NCI-H2107 (cell line): ENCODE measurements at places on chromosomes 13 and 19.

DNA sequence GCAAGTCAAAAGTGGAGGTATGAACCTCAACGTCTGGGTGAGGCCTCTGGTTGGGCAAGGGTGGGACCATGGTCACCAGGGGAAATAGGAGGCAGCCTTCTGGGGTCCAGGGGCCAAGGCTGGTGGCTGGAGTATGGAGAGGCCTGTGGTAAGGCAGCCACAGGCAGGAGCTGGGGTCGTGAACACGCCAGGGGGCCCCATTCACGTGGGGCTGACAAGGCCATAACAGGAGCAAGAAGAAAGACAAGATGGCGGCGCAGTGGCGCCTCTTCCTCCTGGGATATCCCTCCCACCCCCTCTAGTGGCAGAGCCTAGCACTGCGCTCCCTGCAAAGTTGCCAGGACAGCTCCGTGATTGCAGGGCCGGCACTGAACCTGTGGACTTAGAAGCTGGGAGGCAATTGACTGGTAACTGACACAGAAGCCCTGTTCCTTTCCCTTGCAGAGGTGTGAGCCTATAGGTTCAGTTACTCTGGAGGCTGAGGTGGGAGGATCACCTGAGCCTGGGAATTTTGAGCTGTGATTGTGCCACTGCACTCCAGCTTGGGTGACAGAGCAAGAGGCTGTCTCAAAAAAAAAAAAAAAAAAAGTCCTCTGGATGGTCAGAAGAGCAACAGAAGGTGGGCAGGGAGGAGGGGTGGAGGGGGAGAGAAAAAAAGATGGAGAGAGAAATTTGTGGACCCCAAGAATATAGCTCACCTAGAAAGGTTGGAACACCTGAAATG lies 19.7 kb upstream of the EDDM13 start:
- peak; percentile 51 for DNase-seq

GRCh38 chr13:30745906-30746686 lies 10.8 kb downstream of the ALOX5AP start:
- no peak for DNase-seq

DNA sequence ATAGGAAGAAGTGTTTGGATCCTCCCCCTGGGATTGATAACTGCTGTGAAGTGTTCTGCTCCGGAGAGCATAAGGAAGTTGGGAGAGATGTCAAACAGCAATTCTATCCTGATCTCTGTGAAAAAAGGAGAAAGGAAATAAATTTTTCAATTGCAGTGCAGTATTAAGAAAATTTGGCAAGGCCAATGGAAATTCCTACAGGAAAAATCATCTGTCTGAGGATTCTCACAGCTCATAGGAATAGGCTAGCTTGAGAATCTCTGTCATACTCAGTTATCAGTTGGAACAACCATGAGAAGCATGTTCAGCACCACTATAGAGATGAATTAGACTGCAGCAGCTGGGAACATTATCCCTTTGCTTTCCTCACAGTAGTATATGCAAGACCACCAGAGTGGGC lies 1238.9 kb upstream of the MIR17HG start:
- DNase-seq = no peak

- DNase-seq = no peak
Measured at GRCh38 chr13:97549201-97549600, 115.2 kb downstream of the RAP2A start.

DNA sequence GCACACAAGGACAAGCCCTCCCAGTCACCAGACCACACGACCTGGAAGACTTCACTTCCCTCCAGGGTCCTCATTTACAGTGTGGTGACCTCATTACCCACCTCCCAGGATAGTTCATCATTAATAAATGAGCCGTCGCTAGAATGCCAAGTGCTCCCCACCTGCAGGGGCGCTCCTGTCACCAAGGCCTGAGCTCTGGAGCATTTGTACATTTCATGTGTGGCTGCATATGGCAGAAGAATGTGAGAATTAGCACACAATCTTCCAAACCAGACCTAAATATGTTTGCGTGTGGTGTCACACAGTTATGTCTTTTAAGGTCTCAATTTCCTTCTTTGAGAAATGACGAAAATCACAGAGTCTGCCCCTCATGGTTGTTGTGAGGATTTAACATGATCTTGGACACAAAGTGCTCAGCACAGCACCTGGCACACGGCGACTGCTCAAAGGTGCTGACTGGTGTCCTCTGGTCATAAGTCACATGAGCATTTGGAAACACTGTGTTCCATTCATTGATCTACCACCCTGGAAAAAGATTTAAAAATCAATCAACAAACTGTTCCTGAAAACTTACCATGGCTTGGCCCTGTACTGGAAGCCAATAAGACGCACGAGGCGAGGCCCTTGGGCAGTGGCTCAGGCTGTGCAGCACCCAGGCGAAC lies 150.6 kb upstream of the SPACA7 start:
- DNase-seq = no peak

DNA sequence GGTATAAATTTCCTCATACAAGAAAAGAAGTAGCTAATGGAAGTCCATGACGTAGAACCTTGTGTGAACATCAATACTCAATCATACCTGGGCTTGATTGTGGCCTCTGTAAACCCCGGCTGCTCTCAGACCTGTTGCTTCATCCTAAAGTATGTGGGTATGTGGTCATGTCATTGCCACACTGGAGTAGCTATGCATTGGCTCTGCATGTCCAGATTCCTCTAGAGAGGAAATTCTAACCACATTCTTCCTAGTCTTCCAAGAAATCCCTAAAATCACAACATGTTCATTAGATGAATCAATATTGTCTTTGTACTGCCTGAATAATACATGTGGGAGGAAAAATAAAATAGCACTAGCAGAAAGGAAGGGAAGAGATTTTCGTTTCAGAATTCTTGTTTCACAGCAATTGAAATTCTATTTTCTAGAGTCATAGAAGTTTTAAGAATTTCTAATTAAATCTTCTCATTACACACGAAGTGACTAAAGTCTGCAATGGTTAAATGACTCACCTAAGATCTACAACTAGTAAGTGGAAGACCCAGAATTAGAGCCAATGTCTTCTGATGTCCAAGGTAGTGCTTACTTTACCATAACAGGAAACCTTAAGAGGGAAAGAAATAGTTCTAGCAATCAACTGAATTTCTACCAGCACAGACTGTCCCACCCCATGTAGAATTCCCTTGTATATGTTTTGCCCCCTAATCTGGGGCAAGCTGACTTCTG lies 28.0 kb downstream of the RXFP2 start:
- no peak for DNase-seq

- no peak for DNase-seq
Measured at GRCh38 chr19:50493171-50493570, 16.5 kb upstream of the GARIN5A start.

GRCh38 chr13:23656637-23657371 lies 86.6 kb downstream of the TNFRSF19 start:
- no peak for DNase-seq

DNA sequence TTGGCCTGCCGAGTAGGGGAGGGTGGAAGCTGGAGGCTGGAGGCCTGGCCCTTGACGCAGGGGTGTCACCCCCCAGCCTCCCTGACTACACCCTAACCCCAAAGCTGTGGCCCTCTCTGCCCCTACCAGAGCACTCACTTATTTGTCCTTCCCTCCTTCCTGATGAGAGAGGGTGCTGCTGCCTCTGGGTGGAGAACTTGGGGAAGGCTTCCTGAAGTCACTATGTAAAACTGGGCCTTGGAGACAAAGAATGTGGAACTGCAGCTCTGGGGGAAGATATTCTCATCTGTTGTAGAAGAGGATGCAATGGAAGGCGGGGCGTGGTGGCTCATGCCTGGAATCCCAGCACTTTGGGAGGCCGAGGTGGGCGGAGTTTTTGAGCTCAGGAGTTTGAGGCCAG lies 485.2 kb downstream of the ZNF536 start:
- no peak for DNase-seq

DNA sequence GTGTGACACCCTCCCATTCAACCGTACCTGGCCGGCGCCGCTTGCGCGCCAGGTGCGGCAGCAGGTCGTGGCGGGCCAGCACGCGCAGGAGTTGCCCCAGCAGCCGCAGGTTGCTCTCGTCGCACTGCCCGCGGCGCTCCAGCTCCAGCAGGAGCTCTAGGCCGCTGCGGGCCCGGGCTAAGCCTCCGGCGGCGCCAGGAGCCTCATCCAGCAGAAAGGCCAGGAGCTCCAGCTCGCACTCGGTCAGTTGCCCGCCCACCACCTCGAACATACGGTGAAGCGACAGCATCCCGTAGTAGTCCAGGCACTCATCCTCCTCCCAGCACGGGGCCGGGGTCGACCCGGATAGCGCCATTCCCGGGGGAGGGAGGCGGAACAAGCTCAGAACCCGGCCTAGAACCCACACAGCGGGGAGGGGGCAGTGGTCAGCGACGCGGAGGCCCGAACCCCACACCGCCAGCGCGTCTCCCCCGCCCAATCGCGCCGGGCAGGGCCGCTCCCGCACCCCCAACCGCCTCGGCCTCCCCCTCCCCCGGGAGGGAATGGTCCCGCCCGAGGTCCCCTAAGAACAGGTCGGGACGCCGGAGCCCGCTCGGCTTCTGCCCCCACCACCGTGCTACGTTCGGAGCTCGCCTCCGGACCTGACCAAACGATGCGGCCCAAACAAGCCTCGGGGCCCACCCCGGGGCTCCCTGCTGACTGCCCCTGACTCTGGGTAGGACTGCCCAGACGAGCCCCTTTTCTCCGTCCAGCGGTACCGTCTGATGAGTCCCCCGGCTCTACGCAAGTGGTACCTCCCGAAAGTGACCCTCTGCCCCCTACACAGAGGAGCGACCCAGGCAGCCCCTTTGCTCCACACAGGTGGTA lies 591 bp downstream of the DEDD2 start:
- no peak for DNase-seq

- DNase-seq = no peak
Measured at GRCh38 chr13:40619479-40619814, 47.0 kb downstream of the FOXO1 start.

GRCh38 chr13:100611678-100612492 lies 23.3 kb upstream of the GGACT start:
- no peak for DNase-seq

DNA sequence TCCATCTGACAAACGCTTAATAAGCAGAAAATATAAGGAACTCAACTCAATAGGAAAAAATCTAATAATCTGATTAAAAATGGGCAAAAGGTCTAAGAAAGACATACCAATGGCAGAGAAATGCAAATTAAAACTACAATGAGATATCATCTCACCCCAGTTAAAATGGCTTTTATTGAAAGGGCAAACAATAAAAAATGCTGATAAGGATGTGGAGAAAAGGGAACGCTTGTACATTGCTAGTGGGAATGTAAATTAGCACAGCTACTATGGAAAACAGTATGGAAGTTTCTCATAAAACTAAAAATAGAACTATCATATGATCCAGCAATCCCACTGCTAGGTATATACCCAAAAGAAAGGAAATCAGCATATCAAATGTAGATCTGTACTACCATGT lies 508.8 kb upstream of the GPC6 start:
- DNase-seq = no peak

DNA sequence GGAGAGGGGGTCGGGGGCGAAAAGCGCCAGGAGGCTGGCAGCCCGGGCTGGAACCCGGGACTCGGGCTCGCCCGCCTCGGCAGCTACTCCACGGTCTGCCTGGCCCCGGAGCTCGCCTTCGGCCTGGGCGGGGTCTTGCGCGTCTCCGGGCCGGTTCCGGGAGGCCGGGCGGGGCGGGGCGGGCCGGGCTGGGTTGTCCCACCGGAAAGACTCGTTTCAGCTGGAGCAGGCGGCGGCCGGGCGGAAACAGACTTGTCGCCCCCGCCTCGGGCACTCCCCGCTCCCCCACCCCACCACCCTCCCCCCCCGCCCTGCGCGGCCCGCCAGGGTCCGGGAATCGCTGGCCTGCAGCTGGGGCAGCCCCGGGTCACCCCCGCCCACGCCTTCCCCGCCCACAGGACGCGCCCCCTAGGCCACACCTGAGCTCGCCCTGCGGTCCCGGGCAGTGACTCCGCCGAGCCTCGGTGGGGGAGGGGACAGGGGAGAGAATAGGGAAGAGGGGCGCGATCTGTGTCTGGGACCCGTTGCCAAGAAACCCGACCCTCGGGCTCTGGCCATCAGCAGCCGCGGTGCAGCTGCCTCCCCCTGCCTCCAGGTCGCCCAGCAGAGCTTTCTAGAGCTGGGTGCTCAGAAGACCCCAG lies 109.4 kb downstream of the KCTD15 start:
- no peak for DNase-seq

DNA sequence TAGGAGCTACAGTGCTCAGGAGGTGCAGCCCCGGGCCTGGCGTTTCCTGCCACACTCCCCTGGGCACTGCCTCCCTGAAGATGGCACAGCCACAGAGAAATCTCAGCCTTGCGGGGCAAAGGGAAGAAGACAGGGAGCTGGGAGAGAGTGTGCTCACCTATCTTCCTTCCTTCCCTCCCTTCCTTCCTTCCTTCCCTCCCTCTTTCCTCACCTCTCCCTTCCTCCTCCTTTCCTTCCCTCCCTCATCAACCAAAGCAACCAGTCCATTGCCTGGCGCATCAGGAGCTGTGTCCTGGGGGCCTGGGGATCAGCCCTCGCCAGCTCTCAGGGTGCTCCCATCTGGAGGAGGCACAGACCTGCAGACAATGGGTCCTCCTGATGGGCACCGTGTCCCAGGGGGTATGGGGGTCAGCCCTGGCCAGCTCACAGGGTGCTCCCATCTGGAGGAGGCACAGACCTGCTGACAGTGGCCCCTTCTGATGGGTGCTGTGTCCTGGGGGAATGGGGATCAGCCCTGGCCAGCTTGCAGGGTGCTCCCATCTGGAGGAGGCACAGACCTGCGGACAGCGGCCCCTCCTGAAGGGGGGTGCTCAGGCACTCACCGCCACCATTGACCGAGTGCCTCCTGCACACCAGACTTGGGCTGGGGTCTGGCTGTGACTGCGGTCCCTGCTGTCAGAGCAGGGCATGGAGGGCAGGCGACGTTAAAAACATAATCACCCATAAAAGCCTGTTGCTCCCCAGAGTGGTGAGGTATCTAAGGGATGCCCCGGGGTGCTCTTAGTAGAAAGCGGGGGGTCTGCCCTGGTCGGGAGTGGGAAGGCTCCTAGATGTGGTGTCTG lies 120.2 kb downstream of the URI1 start:
- DNase-seq = no peak

DNA sequence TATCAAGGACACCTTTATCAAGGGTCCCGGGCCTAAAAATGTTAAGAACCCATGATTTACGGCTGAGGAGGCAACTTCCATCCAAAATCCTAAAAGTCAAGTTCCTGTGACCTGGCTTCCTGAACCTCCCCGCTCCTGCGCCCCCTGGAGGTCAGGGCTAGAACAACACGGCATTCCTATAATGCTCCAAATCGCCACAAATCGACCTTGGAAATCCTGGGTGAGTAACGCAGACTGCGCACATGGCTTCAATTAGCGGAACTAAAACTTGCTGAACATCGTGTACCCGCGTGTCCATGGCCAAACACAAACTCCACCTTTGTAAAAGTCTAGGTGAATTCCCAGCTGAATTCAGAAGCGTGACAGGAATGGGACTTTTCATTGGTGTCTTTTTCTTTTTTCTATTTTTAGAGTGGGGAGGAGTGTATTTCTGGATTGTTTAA lies 4.3 kb upstream of the C5AR1 start:
- DNase-seq = peak; percentile 23

GRCh38 chr13:23605831-23606230 lies 35.6 kb downstream of the TNFRSF19 start:
- no peak for DNase-seq
